ENCODE measurements at places on chromosomes 6 and 20.

- DNase-seq, result no peak
These were observed 43.9 kb upstream of the FAM184A start for GRCh38 chr6:119122336-119122735.

DNA sequence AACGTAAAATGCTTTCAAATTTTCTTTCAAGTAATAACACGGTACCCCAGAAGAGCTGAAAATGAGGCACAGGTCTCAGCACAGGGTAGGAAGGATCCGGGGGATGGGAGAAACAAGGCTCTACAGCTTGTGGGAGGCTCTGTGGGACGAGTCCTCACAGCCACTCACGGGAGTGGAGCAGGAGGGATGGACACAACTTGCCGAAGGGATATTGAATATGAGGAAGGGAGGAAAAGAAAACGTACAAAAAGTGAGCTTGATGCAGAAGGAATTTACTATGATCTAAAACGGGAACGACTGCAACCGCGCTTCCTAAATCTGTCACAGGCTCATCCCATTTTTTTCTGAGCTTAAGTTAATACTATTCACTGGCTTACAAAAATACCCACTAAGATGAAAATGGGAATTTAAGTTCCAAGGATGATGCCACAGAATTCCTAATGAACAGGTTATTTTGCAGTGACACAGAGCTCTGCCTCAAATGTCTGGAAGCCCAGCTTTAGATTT, 72.9 kb downstream of the FYN start:
- DNase-seq, result no peak

- DNase-seq, result no peak
These were observed 79.0 kb downstream of the ALDH8A1 start for GRCh38 chr6:134870677-134871498.

- no peak for DNase-seq
These were observed 181.6 kb downstream of the JARID2 start for GRCh38 chr6:15427331-15428070.

DNA sequence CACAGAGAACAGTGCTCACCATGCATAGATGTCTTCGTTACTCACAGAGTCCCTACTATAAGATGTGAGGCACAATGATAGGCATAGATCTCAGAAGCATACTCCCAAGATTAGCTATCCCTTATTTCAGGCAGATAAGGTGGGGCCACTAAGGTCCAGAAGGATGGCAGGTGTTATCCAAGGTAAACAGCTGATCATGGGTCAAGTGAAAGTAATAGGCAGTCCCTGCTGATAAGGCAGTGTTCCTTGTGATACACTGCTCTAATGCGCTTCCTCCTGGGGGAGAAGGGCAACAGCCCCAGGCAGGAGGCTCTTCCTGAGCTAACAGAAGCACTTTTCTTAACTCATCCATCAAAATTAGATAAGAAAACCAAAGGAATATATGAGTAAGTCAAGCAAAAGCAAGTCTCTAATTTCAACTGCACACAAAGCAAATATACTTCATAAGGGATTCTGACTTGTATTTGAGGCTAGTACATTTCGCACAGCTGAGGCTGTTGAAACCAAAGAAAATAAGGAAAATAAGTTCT, 42.2 kb downstream of the METTL24 start:
- DNase-seq, result no peak

- DNase-seq, result peak; percentile 19
These were observed 968 bp downstream of the PHF3 start for GRCh38 chr6:63636518-63637021.

DNA sequence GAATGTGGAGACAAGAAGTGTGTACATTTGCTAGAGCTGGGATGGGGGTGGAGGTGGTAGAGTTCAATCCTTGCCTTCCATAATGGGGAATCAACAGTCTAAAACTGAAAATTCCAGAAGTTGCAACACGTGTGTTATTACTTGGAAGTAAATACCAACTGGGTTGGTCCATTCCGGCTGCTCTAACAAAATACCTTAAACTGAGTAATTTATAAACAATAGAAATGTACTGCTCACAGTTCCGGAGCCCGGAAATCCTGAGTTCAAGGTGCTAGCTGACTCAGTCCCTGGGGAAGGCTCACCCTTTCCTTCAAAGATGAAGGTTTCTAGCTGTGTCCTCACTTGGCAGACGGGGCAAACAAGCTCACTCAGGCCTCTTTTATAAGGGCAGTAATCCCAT, 59.0 kb downstream of the RIN2 start:
- no peak for DNase-seq

DNA sequence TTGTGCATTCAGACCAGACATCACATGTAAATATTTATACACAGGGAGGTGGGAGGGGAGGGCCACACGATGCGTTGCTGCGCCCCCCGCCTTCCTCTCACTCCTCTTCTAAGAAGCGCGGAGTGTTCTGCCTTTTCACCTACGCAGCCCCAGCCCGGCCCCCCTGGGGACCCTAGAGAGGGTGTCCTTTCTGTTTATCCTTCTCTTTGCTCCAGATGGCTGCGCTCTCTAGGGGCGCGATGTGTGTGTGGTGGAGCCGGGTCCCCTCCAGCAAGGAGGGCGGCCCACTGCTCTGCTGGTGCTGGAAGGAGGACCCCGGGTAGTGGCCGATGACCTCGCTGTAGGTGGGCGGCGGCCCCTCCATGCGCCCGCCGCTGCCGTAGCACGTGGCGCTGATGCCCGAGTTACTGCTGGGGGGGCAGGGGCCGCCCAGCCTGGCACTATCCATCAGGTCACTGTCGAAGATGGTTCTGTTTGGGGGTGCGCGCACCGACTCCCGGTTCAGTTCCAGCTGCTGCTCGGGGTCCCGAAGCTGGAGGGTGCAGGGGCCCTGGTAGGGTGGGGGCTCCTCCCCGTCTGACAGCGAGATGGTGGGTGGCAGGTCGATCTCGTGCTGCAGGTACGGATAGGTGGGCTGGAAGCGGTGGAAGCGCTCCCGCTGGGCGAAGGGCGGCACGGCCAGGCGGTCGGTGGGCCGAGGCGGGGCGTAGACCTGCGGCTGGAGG, 31.8 kb upstream of the ZBP1 start:
- DNase-seq, result no peak

- no peak for DNase-seq
These were observed 42.5 kb upstream of the SLC22A1 start for GRCh38 chr6:160078883-160079685.

DNA sequence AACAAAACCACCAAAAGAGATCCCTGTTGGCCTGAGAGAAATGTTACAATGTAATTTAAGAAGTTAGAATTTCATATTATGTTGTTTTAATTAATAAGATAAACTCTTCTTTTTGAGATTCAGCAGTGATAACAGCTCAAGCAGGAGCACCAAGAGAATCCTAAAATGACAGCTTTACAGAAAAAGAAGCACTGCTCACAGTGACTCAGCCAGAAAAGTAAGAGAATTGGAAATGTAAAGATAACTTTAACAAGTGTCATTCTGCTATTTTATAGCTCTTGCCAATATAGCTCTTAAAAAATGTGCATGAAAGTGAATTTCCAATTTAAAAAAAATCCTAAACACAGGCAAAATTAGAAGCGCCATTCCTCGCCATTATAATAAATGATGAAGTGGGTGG, 111.3 kb downstream of the UBE3D start:
- DNase-seq, result no peak

- no peak for DNase-seq
These were observed 71.6 kb downstream of the SH3BGRL2 start for GRCh38 chr6:79702691-79703090.

- no peak for DNase-seq
These were observed 14.7 kb downstream of the KLHL32 start for GRCh38 chr6:96939007-96939805.

- DNase-seq, result no peak
These were observed 100.3 kb upstream of the TNFAIP3 start for GRCh38 chr6:137766596-137767370.

DNA sequence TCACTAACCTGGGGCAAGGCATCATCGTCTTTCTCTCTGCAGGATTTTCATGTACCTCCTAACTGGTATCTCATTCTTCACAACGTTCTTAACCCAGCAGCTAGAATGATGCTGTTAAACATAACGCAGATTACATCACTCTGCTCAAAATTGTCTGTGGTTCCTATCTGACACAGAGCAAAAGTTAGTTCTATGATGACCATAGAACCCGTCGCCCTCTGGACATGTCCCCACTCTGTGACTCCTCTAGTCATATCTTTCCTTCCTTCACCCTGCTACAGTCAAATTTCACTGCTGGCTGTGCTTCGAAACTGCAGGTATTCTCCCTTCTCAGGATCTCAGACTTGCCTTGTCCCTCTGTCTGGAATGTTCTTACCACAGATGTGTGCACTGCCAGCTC, 87.4 kb upstream of the TPD52L1 start:
- DNase-seq, result no peak

GRCh38 chr6:150037526-150038201, 12.3 kb upstream of the RAET1L start:
- DNase-seq, result no peak

DNA sequence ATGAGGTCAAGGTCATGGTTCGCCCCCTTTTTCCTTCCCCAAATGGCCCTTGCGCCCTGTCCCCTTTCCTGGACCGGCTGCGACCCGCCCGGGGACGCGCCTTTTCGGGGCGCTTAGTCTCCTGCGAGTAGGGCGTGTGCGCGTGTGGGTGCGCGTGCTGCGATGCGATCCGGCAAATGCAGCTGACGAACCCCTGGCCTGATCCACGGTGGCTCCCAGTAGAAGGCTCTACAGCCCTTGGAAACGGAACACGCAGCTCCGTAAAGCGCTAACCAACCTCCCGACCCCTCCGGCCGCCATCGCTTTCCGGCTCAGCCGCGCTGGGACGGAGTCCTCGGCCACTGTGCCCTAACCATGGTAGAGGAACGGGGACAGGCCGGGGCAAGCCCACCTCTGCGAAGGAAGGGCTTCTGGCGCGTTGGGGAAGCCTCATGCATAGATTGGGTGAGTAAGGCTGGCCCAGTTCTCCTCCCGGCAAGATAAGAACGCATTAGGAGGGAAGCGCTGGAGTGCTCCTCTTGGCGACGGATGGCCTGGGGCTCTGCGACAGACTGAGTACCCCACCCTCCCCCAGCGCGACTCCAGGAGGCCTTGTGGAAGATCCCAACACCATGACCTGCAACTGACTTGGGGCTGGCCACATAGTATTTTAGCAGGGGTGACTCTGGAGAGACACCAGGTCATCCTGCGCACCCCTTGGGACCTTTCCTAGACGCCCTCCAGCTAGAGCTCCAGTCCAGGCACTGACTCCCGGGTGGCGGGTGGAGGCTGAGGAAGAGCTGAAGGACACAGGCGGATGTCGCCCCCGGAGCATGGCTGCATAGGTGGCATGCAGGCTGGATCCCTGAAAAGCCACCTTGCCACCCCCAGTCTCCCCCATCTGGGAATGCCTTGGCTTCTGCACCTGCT, 1.1 kb upstream of the SLC4A11 start:
- DNase-seq, result no peak

DNA sequence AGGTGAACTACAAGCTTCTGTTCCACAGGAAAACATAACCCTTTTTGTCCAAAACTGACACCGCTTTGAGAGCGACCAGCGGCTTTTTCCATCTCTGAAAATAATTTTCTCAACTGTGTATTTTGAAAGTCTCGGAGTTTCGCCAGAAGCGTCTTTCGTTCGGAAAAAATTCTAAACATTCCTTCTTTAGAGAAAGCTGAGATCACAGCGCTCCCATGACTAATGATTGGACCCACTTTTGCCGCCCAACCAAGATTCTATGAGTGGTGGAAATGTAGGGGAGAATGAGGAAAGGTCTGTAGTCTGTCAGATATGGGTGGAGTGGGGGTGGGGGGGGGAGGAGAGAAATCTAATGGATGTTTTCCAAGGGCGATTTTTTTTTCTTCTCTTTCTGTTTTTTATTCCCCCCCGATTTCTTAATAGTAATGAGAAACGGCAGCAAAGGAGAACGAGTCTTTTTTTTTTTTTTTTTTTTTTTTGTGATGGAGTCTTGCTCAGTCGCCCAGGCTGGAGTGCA, 189.3 kb downstream of the TRIM27 start:
- DNase-seq, result no peak

DNA sequence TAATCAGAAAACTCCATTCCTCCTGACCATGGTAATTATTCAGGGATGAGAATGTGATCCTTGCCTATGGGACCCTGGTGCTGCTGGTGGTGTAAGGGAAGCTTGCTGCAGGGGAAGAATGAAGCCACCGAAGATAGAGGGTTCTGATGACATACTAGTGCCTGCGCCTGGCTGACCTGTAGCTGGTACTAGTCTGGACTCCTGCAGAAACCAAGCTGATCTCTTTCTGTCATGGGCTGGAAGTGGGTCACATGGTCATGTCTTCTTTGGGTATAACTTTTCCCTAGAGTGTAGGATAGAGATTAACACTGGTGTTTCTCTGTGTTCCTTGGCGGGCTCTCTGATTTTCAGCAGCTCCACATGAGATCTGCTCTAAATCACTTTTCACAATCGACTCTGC, 8.6 kb upstream of the SLC4A11 start:
- no peak for DNase-seq

DNA sequence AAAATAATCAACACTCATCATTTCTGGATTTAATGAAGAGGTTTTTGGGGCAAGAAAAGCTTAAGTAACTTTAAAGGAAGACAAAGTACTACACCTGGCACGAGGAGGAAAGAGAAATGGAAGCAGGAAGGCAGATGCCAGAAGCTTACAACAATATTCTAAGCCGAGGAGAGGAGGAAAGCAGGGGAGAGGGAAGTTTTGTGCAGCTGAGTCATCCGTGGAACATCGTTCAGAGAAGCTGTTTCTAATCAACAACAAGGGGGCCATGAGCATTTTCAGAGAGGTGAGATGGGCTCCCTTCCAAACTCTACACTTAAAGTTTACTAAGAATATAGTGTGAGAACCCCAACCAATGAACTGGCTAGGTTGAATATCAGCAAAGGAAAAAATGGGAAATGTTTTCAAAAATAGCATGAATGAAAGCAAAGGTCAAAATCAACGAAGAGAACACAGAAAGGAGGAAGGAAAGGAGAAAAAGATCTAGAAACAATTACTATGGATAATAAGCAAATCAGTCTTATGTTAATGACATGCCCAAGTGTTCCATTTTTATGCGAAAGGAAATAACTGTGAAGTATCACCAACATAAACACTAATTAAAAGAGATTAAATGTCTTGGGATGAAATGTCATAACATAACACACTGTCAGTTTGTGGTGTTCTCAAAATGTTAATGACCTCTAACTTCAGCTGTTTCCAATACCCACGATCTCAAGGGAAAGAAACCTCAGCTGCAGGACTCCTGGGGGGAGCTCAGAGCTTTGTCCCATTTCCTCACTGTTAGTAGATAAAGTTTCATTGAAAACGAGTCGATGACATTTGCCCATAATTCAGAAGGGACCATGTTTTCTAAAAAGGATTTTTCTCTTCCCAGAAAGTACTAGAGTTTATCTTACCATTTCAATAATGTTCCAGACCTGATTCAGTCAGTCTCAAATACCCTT, 203.4 kb upstream of the STXBP5 start:
- DNase-seq, result no peak

GRCh38 chr6:1482381-1483166, 93.2 kb downstream of the FOXF2 start:
- no peak for DNase-seq
